Vagina (tissue), 2 donors: ENCODE measurements at places on chromosomes 4 and X.

GRCh38 chrX:133745349-133745748 lies 240.0 kb downstream of the GPC3 start:
- no peak for DNase-seq

DNA sequence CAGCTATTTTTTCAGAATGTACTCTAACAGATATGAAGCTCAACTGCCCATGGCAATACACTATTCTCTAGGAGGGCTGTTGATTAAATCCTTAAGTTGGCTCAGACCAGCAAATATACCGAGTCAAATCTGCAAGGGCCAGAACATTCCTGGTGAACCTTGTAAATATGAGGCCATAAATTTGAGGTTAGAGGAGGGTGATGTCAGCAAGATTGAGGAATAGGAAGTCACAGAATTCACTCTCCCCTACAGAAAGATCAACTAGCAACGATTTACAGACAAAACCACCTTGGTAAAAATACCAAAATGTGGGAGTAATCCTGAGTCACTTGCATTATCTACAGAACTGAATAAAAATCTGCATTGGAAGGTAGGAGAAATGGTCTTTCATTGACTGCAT lies 399.3 kb downstream of the GPM6A start:
- DNase-seq = no peak

- no peak for DNase-seq
These were observed 674.8 kb upstream of the INTU start for GRCh38 chr4:126957987-126958386.

- no peak for DNase-seq
These were observed 238.4 kb upstream of the TAPT1 start for GRCh38 chr4:16464651-16465050.

DNA sequence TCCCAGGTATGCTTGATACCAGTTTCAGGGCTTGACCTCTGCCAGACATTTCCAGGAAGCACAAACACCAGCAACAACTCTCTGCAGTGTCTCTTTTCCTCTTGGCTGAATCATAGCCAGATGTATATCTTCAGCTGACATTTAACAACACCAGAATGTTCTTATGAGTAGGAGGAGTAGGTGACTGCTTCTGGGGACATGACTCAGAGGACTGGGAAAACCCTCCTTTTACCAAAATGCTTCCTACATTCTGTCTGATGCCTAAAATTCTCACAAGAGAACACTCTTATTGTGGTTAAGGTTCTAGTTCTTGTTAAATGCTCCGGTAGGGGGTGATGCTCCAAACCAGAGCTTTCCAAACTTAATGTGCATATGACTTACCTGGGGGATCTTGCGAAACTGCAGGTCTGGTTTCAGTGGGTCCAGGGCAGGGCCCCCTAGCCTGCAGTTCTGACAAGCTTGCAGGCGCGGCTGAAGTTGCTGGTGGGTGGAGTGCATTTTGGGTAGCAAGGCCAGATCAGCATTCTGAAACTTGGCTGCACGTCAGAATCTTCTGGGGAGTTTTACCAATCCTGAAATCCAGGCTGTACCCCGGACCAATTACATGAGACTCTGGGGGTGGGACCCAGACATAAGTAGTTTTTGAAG lies 329.3 kb upstream of the RPS6KA3 start:
- no peak for DNase-seq

GRCh38 chrX:9171841-9172463 lies 138.0 kb upstream of the FAM9B start:
- no peak for DNase-seq

DNA sequence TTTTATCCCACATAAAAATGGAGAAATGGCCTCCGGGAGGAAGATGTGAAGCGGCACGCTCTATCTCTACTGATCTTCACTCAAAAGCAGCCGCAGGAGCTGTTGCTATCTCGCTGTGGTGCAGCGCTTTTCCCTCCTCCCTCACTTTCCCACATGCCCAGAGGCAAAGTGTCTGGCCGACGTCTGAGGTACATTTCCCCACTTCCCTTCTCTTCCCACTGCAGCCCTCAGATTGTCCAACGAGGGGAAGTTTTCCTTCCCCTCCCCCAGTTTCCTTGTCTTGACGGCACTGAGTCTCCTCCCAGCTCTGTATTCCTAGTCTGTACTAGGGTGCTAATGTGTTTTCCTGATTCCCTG lies 660 bp upstream of the COL25A1 start:
- DNase-seq = no peak

DNA sequence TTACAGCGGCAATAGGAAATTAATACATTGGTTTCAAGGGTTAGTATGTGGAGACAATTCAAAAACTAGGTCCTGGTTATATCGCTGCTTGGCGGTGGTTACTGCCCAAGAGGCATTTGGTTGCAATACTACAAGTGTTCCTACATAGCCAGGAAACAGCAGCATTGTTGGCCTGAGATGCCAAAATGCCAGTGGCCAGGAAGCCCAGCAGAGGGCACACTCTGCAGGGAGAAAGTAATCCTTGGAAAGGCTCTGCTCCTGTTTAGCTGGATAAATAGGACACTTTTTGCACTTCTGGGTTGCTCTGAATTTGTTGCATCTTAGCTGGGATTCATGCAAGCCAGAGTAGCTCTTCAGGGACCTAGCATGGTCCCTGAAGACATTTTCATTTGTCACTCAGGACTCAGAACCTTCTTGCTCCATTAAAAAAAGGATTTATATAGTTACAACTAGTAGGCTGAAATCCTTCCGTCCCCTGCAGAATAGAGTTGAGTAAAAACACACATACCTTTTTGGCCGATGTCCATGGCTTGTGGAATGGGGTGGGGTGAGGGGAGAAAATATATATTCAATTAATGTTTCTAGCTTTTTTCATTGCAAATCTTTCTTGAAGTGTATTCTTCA lies 8.1 kb upstream of the GPR119 start:
- no peak for DNase-seq

DNA sequence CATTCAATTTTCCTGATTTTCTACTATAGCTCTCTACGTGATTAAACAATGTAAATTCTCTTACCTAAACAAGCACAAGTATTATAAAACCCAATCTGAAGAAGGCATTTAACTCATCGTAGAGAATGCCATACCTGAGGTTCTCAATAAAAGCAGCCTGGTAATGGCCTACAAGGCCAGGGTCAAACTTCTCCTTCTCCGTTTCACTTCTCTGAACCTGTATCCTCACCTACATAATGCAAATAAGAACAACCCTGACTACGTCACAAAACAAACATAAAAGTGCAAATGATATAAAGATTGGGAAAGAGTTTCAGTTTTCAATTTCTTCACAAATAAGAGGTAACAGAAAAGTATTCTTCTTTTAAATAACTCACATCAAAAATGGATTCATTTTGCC lies 55.6 kb upstream of the STS start:
- DNase-seq = no peak

DNA sequence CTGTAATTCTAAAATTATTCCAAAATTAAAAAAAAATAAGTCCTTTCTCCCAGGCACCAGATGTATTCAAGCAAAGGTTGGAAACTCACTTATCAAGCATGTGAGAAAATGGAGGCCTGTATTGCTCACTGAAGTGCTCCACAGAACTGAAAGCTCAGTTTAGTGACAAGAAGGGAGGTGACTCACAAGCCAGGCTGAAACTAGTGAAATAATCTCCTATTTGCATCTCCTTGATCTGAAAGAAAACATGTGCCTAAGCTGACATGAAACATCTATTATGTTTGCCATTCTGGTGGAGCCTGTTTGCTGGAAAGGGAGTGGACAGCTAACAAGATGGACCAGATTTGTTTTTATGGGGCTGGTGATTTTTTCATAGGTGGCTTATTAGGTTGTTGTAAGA lies 54.0 kb upstream of the AMELX start:
- DNase-seq = no peak

DNA sequence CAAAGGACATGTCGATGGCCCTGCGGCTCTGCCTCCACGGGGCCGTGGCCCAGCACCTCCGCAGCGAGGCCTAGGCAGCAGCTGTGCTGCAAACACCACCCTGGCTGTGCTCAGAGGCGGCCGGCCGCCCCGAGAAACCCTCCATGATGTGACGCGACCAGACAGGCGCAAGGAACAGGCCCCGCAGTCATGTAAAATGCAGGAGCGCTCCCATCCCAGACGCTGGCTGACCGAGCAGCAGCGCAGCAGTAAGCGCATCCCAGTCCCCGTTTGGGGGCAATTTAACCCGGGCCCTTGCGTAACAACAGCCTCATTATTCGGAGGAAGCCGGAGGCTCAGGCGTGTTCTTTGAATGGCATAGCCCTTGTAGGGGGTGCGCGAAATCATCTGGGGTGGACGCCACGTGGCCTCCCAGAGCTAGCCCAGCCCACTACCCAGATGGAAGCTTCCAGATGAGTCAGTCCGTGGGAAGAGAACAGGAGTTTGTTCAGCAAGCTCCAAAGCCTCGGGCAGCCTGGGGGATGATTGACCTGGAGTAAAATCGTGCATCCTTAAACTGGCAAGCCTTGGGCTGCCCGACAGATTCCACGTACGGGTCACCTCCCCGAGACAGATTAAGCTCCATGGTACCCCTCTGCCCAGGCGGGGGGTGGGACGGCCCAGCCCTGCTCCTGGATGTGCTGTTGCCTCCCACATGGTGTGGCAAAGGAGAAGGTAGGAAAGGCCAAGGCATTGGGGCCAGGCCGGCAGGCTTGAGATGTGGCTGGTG lies 124.0 kb downstream of the HMX1 start:
- no peak for DNase-seq

DNA sequence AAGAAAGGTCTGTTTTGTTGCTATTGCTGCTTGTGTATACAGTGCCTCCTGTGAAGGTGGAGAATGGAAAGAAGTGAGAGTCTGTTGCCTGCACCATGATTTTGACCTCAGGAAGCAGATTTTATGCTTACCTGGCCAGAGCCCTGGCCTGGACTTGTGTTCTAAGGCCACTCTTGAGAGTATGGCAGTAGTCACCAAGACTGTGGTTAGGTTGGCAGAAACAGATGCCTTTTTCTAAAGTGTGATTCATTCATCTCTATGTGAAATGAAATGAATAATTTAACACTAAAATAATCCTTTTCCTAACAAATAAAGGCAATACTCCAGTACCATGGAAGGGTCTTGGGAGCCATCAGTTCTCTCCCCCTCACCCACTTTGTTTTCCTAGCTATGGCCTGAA lies 161.8 kb downstream of the DCLK2 start:
- DNase-seq = no peak

GRCh38 chr4:1592709-1593417 lies 91.2 kb downstream of the FAM53A start:
- no peak for DNase-seq

DNA sequence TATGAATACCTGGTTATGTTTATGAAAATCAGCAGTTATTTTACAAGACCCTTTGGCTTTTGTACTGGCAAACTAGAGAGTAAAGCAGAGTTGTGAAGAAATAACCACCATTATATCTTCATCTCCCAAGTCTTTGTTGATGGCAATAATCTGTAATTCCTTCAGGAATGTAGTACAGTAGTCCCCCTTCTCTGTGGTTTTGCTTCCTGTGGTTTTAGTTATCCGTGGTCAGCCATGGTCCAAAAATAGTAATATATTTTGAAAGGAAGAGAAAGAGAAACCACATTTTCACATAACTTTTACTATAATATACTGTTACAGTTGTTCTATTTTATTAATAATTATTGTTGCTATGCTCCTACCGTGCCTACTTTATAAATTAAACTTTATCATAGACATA lies 27.8 kb downstream of the BANK1 start:
- DNase-seq = no peak

DNA sequence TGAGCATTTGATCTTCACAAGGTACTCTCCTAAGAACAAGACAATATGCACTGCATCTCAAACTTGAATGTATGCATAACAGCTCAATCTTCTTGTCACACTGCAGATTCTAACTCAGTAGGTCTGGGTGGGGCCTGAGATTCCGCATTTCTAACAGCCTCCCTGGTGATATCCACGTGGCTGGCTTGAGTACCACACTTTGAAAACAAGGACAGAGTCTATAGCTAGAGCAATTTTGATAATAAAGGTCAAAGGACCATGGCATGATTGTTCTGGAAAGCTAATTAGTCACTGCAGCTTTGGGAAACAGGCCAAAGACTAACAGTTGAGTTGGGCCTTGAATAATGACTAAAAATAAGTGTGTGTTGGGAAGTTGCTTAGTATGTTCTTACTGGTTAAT lies 213.3 kb downstream of the GBA3 start:
- DNase-seq = no peak

GRCh38 chrX:43176686-43177085 lies 398.7 kb upstream of the PPP1R2C start:
- no peak for DNase-seq

GRCh38 chr4:89319756-89320155 lies 12.2 kb upstream of the GPRIN3 start:
- no peak for DNase-seq

DNA sequence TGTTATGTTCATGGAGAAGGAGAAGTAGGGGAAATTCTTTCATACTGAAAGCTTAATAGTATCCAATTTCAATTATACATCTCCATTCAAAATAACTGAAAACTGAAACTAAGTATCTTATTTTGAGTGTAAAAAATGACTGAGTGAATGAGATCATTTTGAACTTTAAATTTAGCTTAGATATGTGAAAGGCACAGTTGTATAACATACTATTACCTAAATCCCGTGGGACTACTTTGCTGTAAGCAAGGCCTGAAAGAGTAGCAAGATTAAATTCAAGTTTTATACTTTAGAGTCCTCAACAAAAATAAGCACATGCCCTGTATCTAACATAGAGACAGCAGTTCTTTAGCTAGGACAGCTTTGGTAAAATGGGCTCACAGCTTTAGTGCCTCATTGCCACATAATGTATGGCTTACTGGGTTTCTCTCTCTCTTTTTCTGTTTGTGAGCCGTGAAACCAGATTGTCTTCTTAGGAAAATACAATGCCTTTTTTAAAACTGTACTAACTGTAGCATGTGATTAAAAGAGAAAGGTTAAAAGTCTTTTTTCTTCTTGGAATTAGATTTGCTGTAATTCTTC lies 43.2 kb downstream of the GSTCD start:
- no peak for DNase-seq

GRCh38 chrX:133660281-133660680 lies 245.0 kb upstream of the GPC4 start:
- DNase-seq = no peak

GRCh38 chr4:95314573-95314972 lies 234.2 kb downstream of the UNC5C start:
- no peak for DNase-seq

DNA sequence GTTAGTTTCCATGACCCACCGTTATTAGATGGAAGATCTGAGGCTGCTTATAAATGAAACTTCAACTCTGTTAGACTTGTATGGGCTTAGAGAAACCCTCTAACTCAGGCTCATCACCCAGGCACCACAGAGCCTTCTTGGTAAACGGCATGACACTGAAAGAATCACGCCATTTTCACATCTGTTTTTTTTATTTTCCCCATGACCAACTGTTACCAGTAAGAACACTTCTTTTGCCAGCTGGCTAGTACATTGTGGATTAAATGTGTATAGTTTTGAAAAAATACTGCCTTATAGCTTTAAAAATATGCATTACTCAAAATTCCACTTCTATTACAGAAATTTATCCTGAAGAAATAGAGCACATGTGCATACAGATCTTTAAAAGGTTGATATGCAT lies 48.0 kb upstream of the APELA start:
- no peak for DNase-seq
